ENCODE measurements at places on chromosomes 2 and 18. TPM values are rescaled to one million over a fixed set of nuclear protein-coding genes. Genes with fewer than 3 reads are reported as not detected.

GRCh38 chr2:26245810-26246209 is 1.1 kb downstream of the HADHB start:
- DNase-seq = no peak

DNA sequence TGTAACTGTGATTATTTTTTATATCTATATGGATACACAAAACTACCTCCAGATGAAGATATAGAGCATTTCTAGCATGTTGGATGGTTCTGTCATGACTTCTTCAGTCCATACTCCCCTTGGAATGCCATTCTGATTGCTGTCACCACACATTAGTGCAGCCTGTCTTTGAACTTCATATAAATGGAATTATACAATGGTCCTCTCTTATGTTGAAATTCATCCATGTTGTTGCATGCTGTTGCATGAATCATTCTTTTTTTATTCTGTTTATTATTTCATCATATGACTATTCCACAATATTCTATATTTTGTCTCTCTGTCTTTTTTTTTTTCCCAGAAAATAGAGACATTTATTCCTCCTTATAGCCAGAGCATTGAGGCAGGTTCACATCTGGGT is 74.1 kb downstream of the OSBPL6 start:
- no peak for DNase-seq

The EN1 gene
- 16.2 TPM for total RNA-seq

DNA sequence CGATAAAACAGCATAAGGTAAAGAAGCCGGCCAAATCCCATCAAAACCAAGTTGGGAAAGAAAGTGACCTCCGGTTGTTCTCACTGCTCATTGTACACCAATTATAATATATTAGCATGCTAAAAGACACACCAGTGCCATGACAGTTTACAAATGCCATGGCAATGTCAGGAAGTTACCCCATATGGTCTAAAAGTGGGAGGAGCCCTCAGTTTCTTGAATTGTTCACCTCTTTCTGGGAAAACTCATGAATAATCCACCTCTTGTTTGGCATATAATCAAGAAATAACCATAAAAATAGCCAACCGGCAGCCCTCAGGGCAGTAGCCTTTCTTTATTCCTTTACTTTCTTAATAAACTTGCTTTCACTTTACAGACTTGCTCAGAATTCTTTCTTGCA is 544.9 kb upstream of the SETBP1 start:
- DNase-seq = no peak

DNA sequence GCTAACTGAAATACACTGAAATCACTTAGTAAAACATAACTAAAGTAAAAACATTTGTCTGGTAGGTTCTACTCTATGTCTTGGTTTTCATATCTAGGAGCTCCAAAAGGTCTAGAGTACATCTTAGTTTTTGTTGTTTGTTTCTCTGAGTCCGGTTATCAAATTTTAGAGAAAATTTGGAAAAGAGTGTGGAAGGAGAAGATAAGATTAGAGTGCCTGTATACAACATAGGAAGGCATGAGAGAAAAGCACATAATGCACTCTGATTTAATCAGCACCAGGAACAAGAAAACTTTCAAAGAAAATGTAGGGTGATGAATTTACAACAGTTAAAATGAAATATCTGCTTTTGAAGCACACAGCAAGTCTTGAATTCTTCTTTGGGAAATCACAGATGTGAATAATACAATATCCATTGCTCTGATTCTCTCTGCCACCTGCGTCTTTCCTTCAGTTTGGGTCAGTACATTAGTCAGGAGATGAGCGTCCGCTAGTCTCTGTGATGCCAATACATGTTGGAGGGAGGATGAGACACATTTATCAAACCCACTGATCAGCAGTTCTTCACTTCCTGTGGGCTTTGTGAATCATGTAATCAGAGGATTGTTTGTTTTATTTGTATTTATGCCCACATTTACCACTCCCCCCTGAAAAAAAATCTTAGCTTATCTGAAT is 477.8 kb upstream of the GCFC2 start:
- no peak for DNase-seq

The NEU2 gene
- total RNA-seq = 24.6 TPM

The CFAP65 gene
- not detected for total RNA-seq

DNA sequence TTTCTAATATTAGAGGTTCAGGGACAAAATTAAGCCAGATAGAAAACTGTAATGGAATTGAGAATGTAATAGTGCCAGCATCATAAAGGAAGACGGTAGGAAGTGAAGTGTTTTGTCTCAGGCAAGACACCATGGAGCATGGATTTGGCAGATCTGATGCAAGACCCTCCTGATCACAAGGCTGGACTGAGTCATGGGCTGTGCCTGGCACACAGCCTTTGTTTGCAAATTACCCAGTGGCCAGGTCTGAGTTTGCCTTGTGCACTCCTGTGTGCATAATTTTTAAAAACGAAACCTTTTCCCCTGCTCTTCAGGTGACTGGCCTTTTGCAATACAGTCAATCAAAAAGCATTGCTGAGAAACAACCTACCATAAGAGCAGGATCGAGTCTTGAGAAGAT is 2.0 kb upstream of the UPP2 start:
- DNase-seq = no peak

The IDH1 gene
- total RNA-seq = 13.7 TPM

- DNase-seq = peak; percentile 47
Observed at GRCh38 chr2:62216616-62217015, 20.7 kb downstream of the B3GNT2 start.

- DNase-seq = no peak
Observed at GRCh38 chr2:199309973-199310372, 147.8 kb downstream of the SATB2 start.

DNA sequence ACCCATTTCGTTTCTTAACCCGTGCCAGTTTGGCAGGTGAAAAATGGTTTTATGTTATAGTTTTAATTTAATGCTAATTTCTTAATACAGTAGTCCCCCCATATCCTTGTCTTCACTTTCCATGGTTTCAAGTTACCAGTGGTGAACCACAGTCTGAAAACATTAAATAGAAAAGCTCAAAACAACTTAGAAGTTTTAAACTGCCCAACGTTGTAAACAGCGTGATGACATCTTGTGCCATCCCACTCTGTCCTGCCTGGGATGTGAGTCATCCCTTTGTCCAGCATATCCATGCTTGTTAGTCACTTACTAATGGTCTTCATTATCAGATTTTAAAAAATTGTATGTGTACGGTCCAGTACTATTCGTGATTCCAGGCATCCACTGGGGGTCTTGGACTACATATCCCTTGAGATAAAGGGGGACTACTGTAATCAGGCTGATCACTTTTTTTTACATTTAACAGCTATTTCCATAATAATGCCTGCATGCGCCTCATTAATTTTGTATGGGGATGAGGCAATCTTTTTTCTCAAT is 31.9 kb downstream of the SLC66A3 start:
- DNase-seq = no peak

DNA sequence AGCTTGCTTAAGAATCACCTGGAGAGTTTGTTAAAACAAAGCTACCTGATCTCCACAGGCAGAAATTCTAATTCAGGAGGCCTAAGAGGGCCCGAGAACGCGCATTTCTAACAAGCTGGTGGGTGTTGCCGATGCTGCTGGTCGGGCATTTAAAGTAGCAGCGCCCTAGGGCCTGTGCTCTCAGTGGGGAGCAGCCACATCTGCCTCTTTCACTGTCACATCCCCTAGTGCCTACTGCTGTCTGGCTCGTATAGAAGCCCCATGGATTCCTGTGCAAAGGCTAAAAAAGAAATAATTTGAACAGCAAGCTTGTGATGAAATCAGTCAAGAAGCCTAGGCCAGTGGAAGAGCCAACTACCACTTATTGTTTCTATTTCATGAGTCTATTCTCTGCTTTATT is 126.7 kb upstream of the SMIM21 start:
- DNase-seq = no peak

- DNase-seq = no peak
Observed at GRCh38 chr2:29519338-29519925, 402.0 kb downstream of the ALK start.

GRCh38 chr2:37387148-37387835 is 42.9 kb downstream of the QPCT start:
- no peak for DNase-seq

- no peak for DNase-seq
Observed at GRCh38 chr18:79769698-79770500, 27.8 kb upstream of the KCNG2 start.

DNA sequence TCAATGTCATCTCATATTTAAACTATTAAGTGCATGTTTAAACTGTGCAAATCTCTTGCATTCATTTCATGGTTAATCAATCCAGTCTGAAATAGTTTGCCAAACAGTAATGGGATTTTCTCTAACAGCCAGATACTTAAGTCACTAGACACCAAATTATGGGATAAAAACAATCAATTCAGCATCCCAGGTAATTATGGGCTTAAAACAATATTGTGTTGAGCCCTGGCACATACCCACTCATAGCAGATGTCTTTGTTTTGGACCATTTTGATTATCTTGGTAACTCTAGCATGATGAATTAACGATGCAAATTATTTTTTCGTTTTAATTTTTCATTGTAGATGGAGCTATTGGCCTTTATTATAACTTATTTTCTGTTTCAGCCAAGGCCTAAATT is 118.5 kb upstream of the CD302 start:
- DNase-seq = no peak

The SH3RF3 gene
- total RNA-seq = 2.7 TPM

GRCh38 chr2:26126074-26126473 is 46.8 kb upstream of the GAREM2 start:
- DNase-seq = no peak

GRCh38 chr2:196046123-196046917 is 22.3 kb downstream of the DNAH7 start:
- DNase-seq = no peak

DNA sequence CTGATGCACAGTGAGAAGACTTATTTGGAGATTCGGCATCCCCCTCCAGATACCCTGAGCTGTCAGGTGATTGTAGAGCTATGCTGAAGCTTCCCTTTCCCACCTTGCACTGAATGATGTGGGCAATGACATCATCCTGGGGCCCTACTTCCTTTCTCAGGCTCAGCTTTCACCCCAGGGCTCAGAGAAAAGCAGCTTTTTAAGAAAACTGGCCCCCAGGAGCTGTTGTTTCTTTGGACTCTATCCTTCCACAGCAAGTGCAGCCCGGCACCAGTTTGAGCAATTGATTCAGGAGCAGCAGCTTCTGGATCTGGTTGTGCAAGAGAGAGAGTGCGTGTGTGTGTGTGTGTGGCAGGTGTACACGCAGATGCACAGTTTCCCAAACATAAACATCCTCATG is 251.3 kb downstream of the ANAPC1 start:
- no peak for DNase-seq

DNA sequence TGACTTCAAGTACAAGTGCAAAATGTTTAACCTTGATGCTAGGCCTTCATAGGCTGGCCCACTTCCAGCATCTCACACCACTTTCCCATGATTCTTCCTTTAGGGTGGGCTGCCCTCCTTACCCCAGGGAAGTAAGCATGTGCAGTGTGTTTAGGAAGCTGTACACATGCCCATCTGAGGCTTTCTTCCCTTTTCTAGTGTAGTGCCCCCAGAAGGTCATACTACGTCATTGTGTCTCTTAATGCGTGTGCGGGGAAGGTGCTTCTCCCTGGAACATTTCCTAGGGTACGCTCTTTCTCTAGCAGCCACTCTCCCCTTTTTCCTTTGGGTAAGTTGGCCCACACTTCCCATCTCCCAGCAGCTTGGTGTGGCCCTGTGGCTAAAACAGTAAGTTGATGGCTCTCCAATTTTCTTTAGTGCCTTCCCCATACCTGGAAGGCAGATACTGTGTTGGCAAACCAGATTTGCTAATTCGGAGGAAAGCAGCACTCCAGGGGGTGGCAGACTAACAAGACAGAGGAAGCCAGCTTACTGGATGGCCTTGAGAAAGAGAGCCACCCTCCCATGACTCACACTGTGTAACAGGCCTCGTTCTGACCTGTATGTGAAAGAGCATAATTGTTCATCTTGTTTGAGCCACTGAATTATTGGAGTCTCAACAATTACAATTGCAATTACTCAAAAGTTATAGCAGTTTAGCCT is 1.1 kb upstream of the SULT6B1 start:
- DNase-seq = no peak

DNA sequence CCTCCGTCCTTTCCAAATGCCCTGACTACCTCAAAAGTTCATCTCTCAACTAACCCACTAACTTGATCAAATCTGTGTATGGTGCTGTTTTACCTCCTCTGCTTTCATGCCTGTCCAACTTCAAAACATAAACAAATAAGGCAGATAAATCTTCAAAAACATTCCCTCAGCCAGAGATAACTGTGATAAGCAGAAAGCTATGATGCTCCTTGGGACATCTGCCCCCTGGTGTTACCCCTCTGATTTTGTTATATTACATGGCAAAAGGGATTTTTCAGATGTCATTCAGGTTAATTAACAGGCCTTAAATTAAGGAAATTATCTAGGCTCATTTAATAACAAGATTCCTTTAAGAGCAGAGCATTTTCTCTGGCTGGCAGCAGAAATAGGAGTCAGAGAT is 810.8 kb upstream of the CHAC2 start:
- DNase-seq = no peak

The FAM237A gene
- total RNA-seq = not detected

- no peak for DNase-seq
Observed at GRCh38 chr18:60892441-60892840, 440.8 kb upstream of the CDH20 start.

GRCh38 chr2:224426656-224427055 is 24.7 kb upstream of the FAM124B start:
- DNase-seq = no peak

The RPRD1A gene
- total RNA-seq = 55.9 TPM

DNA sequence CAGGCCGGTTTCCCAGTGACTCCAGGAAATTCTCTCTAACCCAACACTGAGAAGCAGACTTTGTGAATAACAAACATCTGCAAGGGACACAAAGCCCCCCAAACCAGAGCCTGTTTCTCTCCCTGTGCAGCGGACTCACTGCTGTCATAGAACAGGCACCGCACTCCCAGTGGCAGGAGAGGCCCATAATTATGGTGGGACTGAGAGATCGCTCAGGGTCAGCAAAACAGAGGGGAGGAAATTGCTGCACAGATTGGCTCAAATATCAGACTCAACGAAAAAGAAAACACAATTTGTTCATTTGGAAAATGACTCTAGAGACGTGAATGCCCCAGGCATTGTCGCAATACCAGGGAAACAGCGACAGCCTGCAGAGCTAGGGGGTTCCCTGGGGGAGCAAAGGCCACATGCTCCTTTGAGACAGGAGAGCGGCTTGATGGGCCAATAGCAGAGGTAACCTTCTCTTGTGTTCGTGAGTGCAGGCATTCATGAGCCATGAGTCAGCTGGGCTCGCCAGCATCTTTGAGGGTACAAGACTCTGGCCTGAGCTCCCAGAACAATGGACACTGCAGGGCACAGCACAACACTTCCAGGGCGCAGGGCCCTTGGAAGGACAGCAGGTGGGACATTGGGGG is 143.3 kb upstream of the KLHL29 start:
- no peak for DNase-seq

GRCh38 chr2:113184531-113185230 is 10.9 kb downstream of the PSD4 start:
- no peak for DNase-seq

The MSTN gene
- total RNA-seq = 0.15 TPM

The HOXD1 gene
- 0.23 TPM for total RNA-seq

- no peak for DNase-seq
Observed at GRCh38 chr18:4908328-4908727, 288.7 kb downstream of the AKAIN1 start.
